ENCODE measurements at places on chromosomes 7 and 10.

GRCh38 chr10:29962166-29962850 lies 97.1 kb downstream of the JCAD start:
- DNase-seq: no peak

DNA sequence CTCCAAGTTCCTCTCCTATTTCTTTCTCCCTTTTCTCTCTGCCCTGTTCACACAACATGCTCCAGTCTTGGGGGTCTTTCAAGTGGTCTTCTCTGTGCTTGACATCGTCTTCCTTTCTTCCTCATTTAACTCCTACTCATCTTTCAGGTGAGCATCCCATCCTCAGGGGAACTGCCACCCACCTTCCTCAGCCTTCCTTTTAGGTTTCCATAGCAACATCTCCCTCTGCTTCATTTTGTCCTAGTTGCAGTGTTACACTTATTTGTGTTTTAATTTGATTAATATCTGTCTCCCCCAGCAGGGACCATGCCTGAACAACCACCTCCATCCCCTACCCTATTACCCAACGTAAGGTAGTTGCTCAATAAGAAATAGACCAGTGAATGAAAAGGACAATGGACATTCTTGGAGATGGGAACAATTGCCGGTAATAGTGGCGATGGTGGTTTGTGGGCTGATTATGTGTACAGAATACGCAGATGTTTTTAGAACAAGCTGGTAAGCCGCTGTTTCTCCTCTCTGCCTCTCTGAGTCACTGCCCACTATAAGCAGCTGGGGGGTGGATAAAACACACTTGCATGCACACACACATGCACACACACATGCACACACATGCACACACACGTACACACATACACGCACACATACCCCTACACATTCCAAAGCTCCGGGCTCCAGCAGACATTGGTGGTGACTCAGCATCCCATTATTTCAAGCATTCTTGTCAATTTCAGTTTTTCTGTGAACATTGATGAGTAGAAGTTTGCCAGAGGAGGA lies 251.6 kb downstream of the GATA3 start:
- no peak for DNase-seq

DNA sequence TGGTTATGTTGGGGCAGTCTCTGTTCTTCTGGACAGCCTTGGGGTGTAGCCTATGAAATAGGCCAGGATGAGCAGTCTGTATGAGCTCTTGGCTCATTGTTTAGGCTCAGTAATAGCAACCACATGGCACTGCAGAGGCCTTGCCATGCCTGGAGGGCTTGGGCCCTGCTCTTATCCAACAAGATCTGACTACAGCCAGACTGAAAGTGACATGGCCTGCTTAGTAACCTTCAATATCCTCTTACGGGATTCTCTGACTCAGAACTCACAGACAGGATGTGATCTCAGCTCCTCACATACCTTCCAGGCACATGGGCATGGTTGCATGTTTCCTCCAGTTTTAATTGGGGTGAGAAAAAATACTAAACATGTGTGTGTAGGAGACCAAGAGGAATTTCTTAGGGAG lies 289.3 kb downstream of the PTEN start:
- no peak for DNase-seq

DNA sequence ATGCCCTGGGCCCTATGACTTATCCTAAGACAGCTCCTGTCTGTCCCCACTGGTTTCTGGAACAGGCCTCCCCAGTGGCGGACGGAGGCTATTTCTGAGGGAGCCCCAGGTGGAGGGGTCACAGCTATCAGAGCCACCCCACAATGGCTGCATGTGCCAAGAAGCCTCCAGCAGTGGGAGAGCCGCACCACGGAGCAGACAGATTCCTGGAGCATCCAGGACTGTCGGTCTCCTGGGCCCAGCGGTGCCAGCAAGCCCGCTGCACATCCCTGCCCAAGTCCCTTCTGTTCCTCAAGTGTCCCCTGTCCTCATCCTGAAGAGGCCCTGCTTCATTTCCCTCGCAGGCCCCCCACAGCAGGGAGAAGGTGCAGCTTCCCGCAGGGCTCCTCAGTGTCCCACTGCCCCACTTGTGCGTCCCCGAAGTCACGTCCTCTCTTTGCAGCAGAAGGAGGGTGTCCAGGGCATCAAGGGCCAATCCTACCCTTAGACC lies 193.0 kb upstream of the SHH start:
- no peak for DNase-seq

DNA sequence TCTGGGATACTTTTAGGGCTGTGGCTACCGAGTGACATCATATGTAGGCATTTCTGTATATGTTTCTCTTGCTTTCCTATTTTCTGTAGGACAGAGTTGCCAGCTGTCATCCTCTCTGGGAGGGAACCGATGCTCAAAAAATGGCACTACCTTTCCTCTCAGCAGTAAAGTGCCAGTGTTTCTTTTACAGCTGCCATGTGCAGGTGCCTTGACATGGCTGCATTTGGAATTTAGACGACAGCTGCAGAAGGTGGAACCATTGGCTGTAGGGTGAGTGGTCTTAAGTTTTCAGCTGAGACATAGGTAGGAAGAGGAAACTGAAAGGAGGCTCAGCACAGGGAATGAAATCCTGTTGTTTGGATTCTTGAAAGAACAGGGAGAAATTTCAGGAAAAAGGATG lies 20.2 kb upstream of the RPA3 start:
- DNase-seq: no peak

DNA sequence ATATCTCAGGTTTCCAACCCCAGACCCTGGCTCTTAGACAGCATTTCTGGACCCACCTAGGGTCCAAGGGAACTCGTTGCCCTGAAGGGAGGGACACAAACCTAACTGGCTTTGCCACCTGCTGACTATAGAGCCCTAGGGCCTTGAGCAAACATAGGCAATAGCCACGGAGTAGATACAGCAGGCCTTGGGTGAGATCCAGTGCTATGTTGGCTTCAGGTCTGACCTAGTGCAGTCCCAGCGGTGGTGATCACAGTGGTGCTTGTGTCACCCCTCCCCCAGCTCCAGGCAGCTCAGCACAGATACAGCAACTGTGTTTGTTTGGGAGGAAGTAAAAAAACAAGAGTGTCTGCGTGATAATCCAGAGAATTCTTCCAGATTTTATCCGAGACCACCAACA lies 9.7 kb upstream of the TNKS2 start:
- DNase-seq: no peak

- DNase-seq: no peak
These were observed 17.5 kb upstream of the CLIP2 start for GRCh38 chr7:74271742-74272141.

DNA sequence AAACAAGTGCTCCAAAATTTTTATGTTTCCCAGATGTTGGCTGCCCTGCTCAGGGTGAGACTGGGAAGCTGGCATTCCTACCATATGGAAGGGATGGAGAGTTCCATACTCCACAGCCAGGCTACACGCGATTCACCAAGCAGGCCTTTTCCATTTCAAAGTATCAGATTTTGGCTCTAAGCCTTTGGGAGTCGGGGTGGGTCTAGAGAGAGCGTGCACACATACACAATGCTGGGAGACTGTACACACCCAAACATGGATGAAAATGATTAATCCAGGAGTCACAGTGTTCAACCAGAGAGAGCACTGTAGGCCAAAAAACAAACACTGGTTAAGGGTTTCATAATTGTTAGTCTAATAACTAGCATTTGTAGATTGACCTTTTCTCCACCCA lies 295.0 kb downstream of the BICC1 start:
- no peak for DNase-seq

DNA sequence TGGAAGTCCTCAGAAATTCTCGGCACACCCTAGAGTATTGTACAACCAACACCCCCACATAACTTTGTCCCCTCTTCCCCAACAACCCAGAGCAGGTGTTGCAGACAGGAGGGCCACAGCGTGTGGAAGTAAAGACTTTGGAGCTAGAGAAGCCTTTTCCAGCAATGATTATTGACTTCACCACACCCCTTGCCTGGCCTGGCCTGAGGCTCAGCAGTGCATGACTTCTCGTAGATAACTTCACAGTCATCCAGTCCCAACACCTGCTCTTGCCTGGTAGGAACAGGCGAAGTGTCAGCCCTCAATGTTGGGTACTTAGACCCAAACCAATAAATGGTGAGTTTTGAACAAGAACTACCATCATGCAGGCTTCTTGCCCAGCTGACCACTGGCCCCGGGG lies 36.7 kb downstream of the GOT1 start:
- DNase-seq: no peak

- DNase-seq: no peak
These were observed 172.5 kb downstream of the BAMBI start for GRCh38 chr10:28849821-28850220.

Measured in activated CD4-positive, alpha-beta T cell treated with anti-CD3 and anti-CD28 coated beads for 1 hour (primary cell).